ENCODE measurements at places on chromosomes 16 and 17.

- DNase-seq = no peak
These were observed 20.5 kb upstream of the SPACA3 start for GRCh38 chr17:32971171-32971570.

GRCh38 chr16:58026705-58027160 is 1.2 kb downstream of the MMP15 start:
- no peak for DNase-seq

GRCh38 chr16:49324703-49325102 is 43.1 kb upstream of the CBLN1 start:
- no peak for DNase-seq

DNA sequence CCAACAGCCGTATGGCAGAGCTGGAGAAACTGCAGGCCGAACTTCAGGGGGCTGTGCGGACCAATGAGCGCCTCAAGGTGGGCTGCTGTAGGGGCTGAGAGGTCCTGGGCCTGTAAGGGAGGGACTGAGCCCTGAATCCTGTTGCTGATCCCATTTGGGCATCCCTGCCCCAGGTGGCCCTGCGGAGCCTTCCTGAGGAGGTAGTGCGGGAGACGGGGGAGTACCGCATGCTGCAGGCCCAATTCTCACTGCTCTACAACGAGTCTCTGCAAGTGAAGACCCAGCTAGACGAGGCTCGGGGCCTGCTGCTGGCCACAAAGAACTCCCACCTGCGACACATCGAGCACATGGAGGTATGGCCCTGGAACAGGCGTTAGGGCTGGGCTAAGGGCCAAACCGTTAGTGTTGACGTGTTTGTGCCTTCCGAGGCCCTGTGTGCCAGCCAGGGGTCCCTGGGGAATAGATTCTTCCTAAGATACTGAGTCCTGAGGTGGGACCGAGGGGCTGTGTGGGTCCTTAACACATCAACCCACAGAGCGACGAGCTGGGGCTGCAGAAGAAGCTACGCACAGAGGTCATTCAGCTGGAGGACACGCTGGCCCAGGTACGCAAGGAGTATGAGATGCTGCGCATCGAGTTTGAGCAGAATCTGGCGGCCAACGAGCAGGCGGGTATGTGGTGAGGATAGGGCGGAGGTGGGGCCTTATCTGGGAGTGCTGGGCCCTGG is 4.2 kb downstream of the RNF40 start:
- DNase-seq = no peak

GRCh38 chr16:85917959-85918358 is 19.0 kb downstream of the IRF8 start:
- DNase-seq = no peak

DNA sequence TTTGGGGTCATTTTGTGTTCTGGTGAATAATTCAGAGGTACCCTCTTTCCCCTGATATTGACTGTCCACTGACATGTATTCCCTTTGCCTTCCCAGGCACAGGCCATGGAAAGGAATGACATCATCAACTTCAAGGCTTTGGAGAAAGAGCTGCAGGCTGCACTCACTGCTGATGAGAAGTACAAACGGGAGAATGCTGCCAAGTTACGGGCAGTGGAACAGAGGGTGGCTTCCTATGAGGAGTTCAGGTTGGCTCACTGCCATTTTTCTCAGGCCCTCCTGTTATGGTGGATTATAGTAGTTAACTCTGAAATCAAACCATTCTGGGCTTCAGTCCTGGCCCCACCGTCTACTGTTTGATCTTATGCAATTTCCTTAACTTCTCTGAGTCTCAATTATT is 1.6 kb upstream of the EFTUD2 start:
- no peak for DNase-seq

DNA sequence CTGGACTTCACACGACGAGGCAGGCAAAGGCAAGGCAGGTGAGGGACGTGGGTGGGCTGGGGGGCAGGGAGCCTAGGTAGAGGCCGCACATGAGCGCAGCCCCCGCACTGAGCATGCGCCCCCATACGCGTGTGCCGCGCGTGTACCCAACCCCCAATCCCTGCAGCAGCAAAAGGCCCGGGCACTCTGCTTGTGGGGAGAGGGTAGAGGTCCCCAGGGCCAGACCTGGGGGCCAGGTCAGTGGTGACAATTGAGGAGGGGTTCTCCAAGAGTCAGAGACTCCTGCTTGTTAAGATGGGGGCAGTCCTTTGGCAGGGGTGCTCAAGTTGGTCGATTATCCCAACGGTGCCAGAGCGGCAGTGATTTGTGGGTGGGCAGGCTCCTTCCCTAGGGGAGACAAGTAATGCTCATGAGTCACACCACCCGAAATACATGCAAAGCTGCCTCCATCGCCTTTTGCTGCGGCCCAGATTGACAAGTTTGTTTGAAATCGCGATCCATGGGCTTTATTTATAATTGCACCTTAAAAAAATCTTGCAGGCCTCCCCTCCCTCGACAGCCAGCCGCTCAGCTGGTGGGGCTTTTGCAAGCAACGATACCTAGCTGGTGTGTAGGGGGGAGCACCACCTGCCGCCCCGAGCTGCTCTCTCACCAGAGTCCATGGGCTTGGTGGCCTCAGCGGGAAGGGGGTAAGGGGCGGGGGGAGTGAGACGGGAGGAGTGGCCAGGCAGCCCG is 1.1 kb upstream of the GIT1 start:
- no peak for DNase-seq

GRCh38 chr17:77098884-77099545 is 41.8 kb upstream of the SEC14L1 start:
- no peak for DNase-seq

- DNase-seq = no peak
These were observed 48.9 kb downstream of the SNX29 start for GRCh38 chr16:12025472-12025871.

GRCh38 chr16:82236415-82236814 is 66.4 kb upstream of the MPHOSPH6 start:
- no peak for DNase-seq

- DNase-seq = no peak
These were observed 34.5 kb downstream of the TBC1D16 start for GRCh38 chr17:80000981-80001775.

DNA sequence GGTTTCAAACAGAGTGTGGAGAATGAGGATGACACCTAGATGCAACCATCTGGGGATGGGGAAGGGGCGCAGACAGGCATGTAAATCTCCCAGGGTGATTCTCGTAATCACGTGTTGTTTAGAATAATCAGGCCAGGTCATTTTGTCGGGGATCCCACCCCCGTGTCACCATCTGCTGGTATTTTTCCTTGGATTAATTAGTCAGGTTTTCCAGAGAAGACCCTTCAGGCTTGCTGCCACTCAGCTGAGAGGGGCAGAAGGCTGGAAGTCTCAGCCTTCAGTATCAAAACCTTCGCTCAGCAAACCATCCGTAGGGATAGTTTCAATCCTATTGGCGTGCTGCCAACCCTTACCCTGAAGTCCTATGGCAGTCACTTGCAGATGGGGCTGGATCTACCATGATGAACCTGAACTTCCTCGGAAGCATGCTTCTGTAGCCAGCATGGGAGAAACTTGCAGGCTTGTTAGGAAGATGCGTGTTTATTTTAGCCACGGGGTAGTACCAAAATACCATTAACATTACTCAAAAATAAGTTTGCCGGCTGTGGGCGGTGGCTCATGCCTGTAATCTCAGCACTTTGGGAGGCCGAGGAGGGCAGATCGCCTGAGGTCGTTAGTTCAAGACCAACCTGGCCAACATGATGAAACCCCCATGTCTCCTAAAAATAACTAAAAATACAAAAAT is 7.5 kb upstream of the ADCY9 start:
- DNase-seq = peak; percentile 26

- DNase-seq = no peak
These were observed 271.5 kb upstream of the C16orf82 start for GRCh38 chr16:26795184-26795583.

DNA sequence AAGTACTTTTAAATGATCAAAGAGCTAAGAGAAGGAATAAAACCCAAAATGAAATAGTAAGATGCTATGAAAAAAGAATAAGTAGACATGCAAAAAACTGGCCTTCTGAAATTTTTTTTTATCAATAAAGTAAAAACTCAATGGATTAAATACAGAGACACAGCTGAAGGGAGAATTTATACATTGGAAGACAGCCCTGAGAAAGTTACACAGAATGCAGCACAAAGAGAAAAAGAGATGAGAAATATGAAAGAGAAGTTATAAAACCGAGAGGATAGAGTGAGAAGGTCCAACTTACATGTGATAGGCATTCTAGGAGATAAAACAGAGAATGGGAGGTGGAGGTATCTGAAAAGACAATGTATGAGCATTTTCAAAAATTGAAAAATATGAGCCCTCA is 57.0 kb downstream of the MARF1 start:
- no peak for DNase-seq

- DNase-seq = no peak
These were observed 31.6 kb downstream of the CYB5D2 start for GRCh38 chr17:4174556-4174955.

- DNase-seq = no peak
These were observed 104.6 kb downstream of the OR1D5 start for GRCh38 chr17:2958706-2959222.

DNA sequence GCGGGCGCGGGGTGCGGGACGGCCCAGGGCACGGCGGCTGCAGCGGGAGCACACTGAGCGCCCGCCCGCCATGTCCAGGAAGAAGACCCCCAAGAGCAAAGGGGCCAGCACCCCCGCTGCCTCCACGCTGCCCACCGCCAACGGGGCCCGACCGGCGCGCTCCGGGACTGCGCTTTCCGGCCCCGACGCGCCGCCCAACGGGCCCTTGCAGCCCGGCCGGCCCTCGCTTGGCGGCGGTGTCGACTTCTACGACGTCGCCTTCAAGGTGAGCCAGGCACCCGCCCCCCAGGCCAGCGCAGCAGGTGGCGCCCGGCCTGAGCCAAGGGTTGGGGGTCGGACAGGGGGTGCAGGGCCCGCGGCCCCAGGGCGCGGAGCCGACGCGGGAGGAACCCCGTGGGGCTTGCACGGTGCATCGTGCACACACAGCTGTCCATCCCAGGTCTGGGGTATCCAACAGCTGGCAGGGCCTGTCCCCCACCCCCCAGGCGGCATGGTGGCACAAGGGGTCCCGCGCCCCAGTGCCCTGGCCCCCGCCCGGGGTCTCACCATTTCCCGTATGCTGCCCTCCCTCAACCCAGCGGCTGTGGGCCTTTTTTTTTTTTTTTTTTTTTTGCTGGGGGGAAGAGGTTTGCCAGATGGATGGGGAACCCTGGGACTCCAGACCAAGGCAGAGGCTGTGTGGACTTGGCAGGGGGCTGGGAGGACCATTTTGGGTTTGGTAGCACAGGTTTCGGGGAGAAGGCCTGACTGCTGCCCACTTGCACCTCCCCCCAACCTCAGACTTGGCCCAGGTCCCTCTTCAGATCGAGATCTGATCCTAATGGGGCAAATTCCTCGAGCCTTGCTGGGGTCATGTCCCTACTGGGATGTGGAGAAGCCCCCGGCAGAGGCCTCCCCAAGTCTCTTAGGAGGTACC is 547 bp downstream of the RAB26 start:
- DNase-seq = no peak

- DNase-seq = no peak
These were observed 621 bp downstream of the ARHGEF15 start for GRCh38 chr17:8310601-8311123.

DNA sequence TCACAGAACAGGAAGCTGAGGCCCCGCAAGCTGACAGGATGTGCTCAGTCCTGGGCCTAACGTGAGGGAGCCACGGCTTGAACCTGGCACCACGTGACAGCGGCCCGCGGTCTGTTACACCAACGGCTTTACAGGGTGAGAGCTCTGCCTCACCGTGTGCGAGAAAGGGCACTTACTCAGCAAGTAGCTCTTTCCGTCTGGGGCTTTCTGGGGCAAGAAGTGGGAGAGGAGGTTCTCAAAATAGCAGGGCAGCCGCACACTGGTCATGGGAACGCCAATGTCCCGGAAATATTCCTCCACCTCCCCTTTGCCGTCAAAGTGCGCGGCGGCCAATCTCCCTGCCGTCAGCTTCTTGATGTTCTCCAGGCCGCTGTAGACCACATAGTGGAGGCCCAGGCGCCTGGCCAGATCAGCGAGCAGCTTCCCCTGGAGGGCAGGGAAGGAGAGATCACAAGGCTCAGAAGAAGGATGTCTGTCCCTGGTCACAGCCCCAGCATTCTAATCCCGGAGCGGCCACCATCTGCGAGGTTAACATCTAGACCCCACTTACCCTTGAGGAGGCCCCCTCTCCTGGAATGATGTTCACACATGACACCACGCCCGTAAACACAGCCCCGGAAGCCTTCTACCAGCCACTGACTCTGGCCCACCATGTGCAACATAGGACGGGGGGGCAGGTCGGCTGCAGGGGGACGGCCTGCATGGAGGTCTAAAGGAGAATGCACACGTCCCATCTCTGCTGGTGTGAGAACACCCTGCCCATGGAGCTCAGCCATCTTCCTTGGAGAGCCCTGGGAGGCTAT is 8.2 kb downstream of the NMRAL1 start:
- DNase-seq = no peak

DNA sequence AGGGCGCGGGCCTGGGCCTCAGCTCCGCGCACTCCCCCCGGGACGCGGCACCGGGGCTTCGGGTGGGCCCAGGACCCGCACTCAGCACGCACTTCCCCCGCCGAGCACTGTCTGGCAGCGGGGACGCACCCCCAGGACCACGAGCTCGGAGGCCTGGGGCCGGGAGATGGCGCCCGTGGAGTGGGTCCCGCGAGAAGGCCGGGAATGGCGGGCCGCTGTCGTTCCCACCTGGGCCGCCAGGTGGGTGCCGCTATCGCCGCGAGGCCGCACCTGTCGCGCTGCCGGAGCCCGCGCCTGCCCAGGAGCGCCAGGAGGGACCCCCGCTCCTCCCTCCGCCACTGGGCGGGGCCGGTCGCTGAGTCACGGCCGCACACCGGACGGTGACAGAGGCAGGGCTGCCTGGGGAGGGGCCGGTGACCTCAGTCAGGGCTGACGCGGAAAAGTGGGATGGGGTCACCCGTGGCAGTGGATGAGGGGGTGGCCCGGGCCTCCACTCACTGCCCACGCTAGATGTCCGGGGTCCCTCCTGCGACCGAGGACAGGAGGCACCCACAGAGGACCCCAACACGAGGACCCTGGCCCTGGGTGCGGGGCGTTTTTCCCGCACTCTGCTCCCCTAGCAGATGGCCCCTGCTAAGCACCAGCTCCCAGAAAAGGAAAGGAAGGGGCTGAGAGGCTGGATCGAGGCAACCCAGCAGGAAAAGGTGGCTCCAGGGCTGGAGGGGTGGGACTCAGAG is 6.9 kb upstream of the ACTG1 start:
- DNase-seq = no peak

DNA sequence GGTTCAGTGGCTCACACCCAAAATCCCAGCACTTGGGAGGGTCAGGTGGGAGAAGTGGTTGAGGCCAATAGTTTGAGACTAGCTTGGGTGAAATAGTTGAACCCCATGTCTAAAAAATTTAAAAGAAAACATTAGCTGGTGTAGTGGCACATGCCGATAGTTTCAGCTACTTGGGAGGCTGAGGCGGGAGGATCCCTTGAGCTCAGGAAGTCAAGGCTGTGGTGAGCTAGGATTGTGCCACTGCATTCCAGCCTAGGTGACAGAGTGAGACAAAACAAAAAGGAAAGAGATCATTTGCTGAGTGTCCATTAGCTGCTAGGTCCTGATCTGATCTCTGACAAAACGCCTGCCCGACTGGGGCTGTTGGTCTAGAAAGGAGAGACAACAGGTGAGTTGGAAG is 14.1 kb upstream of the DBNDD1 start:
- DNase-seq = no peak

- no peak for DNase-seq
These were observed 2.1 kb downstream of the SLC16A6 start for GRCh38 chr17:68288804-68289203.

Data from HS-27A (cell line).